ENCODE measurements at places on chromosomes 3 and 15.
A peak's percentile ranks its signal among the peaks of the same experiment; 100 is the strongest.

- DNase-seq: no peak
These were observed 10.2 kb upstream of the ITPKA start for GRCh38 chr15:41483519-41483918.

DNA sequence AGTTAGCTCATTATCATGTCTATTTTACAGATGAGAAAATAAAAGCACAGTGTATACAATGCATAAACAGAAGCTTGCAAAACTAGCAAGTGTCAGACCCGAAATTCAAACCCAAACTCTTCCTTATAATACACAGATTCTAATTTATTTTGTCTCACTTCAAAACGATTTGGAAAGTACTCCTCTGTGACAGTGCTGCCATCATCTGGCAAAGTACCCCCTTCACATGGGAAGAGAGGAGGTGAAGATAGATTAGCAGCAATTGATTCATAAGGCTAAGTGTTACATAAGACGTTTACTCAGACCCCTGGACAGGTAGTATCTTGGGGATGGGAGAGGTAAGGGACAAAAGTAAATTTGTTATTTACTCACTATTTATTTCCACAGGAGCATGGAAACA is 744.0 kb upstream of the SGO1 start:
- DNase-seq: peak; percentile 27

DNA sequence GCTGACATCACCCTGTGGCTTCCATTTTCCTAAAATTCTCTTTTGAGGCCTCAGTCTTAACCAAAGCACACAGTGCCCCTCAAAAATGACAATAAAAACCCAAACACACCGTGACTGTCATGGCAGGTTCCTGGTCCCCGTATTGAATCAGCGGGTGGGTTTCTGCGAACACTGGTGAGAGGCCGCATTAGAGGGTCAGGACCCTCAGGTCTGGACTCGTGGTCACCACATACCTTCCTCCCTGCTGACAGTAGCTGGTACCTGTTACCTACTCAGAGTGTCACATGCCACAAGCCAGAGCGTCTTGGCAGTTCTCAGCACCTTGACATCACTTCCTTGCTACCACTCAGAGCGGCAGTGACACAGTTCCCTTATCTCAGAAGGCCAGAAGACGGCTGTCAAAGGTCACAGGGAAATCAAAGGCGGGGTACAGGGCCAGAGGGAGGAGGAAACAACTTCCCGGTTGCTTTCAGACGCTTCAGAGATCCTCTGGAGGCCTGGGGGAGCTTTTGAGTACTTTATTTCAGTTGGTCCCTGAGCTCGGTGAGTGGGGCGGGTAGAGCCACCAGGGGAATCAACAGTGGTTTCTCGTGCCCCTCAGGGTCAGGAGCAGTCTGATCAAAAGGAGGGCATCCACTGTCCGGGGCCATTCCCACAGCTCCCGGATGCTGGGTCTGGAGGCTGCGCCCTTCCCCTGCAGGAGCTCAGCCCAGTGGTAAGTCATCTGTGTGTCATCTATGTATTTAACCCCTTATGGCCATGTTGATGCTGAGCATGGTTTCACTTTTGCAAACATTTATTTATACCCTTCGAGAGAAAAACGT is at the start of the genes CCR5AS and CCRL2:
TSS of gene CCR5AS (minus strand) at position 279 of the 824 bp plus-strand sequence.
TSS of gene CCRL2 (plus strand) at position 472 of the 824 bp plus-strand sequence. CDS start 821 bp downstream, outside the sequence.
- DNase-seq: peak; percentile 18

DNA sequence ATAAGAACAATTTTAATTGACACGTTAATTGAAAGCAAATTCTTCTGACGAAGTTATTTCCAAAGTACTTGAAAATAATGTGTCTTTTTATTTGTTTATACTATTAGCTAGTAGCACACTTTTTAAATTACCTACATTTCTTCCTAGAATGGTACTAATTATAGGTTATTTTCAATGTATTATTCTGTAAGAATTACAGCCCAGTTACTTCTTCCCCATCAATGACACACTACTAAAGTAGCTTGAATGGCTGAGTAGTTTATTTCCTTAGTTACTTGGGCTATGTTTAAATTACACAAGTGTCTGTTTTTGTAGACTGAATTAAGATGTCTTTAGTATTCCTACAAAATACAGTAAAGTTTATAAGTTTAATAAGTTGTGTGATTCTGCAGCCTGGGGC is 217.6 kb upstream of the IL12A start:
- no peak for DNase-seq

GRCh38 chr3:171606151-171606751 is 146.0 kb upstream of the TNIK start:
- DNase-seq: peak; percentile 20

GRCh38 chr3:156615592-156616173 is 58.7 kb upstream of the TIPARP start:
- peak; percentile 88 for DNase-seq

- no peak for DNase-seq
These were observed 29.7 kb downstream of the CACNA2D2 start for GRCh38 chr3:50473768-50474167.

DNA sequence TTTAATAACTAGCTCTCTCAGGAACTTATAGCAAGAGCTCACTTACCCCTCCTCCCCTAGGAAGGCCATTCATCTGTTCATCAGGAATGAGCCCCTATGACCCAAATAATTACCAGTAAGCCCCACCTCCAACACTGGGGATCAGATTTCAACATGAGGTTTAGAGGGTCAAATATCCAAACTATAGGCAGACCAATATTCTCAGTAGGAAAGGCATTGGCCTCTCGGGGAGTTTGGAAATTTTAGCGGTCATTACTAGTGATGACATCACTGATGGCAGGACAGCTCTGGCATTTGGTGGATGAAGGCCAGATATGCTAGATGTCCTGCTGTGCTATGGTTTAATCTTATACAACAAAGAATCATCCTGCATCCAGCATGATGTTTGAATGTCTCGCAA is 15.2 kb upstream of the CD47 start:
- peak; percentile 31 for DNase-seq

DNA sequence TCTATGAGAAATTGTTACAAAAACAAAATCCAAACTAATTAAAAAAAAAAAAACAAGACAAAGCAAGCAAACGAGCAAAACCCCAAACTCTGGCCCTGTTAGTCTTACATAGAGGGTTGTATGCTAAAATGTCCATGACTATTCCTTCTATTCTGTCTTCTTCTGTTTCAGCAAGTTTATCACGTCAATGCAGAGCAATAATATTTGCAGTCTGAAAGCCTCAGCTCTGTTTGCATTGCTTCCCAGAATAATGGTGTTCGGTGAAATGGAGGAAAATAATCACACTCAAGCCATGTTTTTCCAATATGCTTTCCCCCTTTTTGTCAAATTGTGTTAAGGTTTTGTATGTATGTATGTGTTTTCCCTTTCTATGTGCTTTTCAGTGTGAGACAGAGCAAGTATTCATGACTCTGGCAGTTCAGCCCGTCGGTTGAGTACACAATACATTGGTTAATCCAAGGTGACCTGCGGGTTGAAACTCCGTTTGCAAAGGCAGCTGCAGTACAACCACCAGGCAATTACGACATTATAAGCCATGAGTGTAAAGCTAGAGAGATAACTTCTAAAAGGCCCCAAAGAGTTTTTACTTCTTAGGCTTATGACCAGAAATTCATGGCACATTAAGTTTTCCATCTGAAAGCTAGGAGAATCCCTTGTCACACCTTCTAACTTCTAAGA is 34.9 kb upstream of the MAGI1 start:
- DNase-seq: no peak

- DNase-seq: no peak
These were observed 30.8 kb downstream of the HLTF start for GRCh38 chr3:149055575-149055974.

DNA sequence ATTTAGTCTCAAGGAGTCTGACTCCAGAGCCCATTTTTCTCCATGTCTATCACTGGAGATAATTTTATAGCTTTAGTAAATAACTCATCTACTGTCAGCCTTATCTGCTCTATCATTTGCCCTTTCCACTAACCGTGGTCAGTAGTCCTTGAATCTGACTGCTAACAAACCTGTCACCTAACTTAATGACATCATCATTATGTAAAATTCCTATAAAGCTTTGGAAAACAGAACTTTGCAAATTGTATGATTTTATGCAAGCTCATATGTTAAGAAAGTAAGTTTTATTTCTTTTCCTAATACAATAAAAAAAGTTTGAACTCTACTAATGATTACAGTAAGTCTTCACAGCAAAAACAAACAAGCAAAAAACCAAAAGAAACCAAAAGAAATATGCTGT is 293.9 kb downstream of the CADM2 start:
- no peak for DNase-seq

DNA sequence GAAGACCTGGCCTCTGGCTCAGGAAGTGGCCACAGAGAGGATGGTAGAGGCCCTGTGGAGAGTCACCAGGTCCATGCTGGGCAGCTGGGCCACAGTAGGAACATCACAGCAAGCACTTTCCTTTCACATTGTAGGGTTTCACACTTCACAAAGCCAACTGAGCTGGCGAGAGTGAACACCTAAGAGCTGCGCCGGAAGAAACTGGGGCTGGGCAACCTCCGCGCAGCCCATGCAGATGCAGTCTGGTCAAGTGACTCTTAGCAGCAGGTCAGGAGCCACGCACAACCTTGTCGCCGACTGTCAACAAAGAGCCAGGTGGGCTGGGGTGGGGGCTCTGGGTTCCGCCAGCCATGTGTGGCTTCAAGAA is 15.3 kb upstream of the SHISA5 start:
- DNase-seq: no peak

GRCh38 chr15:38625886-38626285 is 61.3 kb upstream of the RASGRP1 start:
- DNase-seq: no peak

DNA sequence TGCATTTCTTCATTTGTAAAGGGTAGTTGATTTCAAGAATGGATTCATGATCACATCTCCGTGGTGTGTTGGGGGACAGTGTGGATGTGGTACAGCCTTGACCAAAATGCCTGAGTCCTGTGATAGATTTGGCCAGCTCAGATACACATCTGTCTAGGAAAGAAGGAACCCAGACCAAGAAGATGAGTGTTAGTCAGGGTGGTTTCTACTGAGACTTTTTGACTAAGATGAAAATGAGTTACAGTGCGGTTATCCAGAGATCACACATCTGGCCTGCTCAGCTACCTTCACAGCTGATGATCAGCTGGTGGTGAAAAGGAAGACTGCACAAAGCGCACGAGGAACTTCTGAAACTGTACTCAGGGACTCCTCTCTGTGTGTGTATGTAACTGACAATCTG is 68.0 kb downstream of the FNDC3B start:
- DNase-seq: peak; percentile 42

- peak; percentile 93 for DNase-seq
These were observed 114.7 kb downstream of the ETFA start for GRCh38 chr15:76196269-76197231.

- DNase-seq: no peak
These were observed 68.6 kb upstream of the ONECUT1 start for GRCh38 chr15:52858782-52859176.

DNA sequence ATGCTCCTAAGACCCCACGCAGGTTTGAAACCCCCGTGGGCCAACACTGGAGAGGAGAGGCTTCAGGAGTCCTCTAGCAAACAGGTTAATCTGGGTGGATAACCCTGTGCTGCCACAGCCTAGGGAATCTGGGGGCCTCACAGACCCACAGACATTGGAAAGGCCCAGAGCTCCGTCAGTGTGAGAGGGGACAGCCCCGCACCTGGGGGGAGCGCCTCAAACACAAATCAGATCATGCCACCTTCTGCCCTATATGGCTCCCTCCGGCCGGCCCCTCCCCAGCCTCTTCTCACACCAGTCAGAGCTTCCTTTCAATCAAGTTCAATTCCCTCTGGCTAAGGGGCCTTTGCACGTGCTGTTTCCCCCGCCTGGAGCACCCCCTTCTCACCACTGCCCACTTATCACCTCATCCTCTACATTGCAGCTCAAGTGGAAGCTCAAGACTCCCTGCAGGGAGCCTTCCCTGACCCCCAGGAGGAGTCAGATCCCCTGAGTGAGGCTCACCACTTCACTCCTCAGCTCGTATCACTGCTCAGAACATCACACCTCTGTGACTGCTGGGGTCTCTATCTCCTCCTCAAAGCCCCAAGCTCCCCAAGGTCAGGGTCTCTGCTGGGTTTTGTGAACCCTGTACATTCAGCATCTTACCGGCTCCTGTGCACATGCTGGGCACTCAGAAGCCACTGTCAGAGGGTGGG is 24.1 kb downstream of the FBLN2 start:
- no peak for DNase-seq

GRCh38 chr15:60408463-60408981 is 10.7 kb upstream of the ANXA2 start:
- DNase-seq: peak; percentile 81
